ENCODE measurements at places on chromosomes 13 and 19.

- no peak for DNase-seq
Measured at GRCh38 chr13:39451860-39452301, 151.1 kb downstream of the LHFPL6 start.

DNA sequence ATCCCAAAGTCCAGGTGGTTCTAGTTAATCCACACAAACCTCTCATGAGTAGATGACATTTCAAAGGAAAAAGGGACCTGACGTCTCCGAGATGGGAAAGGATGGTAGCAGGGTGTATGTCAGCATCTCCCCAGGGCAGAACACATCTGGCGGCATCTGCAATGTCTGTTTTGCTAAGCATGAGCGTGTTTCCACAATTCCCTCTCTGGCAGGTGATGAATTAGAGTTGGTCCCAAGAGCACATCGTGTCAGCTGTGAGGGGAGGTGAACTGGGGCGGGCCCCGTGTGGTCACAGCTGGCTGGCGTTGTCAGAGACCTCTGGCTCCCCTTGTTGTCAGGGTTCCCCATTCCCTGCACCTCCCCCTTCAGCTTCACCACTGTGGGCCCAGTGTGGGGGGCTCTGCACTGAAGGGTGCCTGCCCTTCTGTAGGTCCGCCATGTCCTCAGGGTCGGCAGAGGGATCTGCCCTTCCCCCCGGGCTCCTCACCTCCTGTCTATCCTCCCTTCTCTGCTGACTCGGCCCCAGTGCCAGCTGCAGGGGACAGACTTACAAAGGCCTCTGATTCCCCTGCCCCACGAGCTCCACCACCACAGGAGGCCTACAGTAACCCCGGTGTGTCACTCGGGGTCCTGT lies 58.2 kb downstream of the CDADC1 start:
- no peak for DNase-seq

DNA sequence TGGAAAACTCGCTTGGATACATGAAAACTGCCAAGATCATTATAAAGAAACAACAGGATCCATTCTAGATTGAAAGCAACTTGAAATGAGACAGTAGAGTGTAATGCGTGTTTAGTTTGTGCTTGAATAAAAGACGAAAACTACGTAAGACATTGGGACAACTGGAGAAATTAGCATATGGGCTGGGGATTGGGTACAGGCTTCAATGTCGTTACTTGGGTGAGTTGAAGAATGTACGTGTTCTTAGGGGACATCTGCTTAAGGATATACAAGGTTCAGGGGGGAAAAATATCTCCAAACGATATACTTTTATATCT lies 471 bp upstream of the ERVK3-1 start:
- peak; percentile 37 for DNase-seq

DNA sequence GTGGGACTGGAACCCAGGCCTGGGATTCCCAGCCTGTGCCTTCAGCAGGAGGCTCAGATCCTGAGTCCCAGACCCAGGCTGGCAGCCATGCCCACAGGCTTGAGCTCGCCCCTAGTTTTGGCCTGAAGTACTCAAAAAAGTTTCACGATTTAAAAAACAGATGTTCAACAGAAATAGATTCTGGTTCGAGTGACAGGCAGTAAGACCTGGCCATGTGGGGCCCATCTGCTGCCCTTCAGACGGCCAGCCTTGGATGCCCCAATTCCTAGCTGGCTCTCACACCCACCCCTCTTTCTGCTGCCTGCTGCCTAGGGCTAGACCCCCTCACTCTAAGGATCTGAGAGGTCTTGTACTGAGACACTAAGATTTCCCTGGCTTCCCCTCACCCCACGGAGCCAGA lies 2.8 kb upstream of the DMPK start:
- no peak for DNase-seq

- DNase-seq: peak; percentile 69
Measured at GRCh38 chr19:7925171-7925851, 624 bp downstream of the CTXN1 start.

- DNase-seq: no peak
Measured at GRCh38 chr19:51830274-51830673, 35.3 kb downstream of the FPR3 start.

- DNase-seq: no peak
Measured at GRCh38 chr19:15525291-15525690, 17.0 kb downstream of the CYP4F22 start.

GRCh38 chr13:52344108-52344507 lies 61.9 kb downstream of the THSD1 start:
- no peak for DNase-seq

- no peak for DNase-seq
Measured at GRCh38 chr13:58630794-58631193, 999.2 kb downstream of the PCDH17 start.

GRCh38 chr19:51621178-51621577 lies 9.0 kb downstream of the SIGLEC5 start:
- no peak for DNase-seq

DNA sequence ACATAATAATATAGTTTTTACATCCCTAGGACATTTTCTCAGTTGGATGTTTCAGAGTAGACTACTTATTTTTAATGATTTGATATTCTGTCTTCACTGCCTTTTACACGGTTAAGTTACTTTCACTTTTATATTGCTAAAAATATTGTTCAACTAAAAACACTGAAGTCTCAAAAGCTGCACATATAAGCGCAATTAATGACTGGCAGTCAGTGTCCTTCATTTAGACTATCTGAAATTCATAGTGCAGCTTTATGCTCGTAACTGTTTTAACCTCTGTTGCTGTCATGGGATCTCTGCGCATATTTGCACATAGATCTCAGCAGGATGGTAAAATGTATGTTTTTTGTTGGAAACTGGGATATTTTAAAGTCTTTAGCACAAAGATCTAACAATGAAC lies 864.3 kb downstream of the SLITRK6 start:
- DNase-seq: no peak

DNA sequence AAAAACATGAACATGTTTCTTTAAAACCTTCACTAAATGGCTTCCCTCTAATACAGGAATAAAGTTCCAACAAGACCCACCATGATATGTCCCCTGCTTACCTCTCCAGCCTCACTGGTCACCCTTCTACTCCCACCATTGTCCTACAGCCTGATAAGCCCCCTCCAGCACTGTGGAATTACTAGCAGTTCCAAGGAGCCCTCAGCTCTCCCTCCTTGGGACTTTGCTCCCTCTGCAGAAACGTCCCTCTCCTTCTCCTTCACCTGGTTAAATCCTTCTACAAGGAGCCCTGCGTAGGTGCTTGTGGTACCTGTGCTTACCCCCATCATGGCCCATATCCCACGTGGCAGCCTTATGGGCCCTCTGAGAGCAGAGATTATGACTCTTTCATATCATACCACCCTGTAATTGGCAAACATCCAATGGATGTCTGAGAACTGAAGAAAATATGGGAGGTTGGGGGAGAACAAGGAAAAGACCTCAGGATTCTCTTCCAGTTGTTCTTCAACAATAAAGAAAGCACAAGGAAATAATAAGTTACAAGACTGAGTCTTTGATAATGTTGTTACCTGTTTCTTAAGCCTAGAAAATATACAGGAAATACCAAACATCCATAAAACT lies 26.1 kb upstream of the DOCK9 start:
- DNase-seq: no peak

Data from frontal cortex (tissue), 4 donors.